SK-N-SH (cell line): ENCODE measurements at places on chromosomes 1 and 21. TPM values are rescaled to one million over a fixed set of nuclear protein-coding genes. Genes with fewer than 3 reads are reported as not detected.

DNA sequence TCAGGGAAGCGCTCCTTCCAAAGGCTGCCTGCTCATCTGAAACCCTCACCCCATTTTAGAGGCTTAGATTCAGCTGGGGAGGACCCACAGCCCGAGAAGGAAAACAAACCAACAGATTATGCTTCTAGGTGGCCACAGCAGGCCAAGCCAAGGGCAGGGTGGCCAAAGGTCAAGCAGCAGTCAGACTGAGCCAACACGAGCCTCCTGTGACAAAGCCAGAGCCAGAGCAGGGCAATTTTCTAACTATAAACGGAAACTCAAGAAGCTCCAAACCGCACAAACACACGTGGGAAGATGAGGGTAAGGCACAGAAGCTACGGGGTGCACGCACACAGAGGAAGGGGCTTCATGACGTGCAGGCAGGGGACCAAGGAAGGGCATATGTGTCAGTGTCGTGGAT lies 64.1 kb downstream of the PLEKHA6 start:
- no peak for DNase-seq

DNA sequence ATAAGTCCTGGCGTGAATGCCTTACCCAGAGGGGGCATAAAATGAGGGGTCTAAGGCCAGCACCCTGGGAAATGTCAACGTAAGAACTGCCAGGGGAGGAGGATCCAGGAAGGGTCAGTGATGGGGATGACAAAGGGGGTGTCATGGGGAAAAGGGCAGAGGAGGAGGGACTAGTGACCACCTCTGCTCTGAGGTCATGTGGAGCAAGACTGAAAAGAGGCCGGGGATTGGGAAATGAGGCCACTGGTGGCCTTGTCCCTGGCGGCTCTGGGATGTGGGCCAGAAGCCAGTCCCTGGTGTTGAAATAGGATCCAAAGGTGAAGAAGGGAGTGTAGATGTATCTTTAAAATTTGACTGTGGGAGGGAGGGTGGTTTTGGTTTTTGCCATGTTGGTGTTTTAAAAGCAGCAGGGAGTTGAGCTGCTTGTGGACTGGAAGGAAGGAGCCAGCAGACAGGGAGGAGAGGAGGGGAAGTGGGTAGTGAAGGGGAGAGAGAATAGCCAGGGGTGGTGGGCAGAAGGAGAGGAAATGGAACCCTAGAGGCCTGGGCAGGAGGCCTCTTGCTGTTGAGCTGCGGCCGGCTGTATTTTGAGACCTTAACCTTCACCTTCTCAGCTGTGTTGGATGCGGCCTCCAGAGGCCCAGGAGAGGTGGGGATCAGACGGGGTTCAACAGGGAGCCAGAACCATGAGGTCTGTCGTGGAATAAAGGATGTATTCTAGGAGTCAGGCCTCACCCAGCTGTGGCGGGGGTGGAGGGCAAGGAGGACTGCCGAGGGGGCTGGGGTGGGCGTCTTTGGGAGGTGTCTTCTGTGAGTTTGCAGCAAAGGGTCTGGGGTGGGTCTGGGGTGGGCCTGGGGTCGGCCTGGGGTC lies 92.5 kb downstream of the DHRS3 start:
- DNase-seq = no peak

- no peak for DNase-seq
Measured at GRCh38 chr1:220990427-220991339, 111.4 kb downstream of the HLX start.

DNA sequence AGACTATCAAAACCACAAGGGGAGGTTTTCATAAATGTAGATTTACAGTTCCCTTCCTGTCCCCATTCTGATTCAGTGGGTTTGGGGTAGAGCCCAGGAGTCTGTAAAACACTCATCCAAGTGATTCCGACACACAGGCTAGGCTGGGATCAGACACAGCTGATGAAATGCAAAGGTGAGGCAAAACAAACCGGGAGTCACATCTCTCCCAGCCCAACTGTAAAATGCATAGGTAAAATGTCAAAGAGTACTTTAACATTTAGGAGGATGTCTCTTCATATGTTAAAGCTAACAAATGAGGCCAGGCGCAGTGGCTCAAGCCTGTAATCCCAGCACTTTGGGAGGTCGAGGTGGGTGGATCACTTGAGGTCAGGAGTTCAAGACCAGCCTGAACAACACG lies 45.0 kb downstream of the ZNF281 start:
- no peak for DNase-seq

GRCh38 chr1:113734357-113735055 lies 24.8 kb downstream of the PHTF1 start:
- no peak for DNase-seq

DNA sequence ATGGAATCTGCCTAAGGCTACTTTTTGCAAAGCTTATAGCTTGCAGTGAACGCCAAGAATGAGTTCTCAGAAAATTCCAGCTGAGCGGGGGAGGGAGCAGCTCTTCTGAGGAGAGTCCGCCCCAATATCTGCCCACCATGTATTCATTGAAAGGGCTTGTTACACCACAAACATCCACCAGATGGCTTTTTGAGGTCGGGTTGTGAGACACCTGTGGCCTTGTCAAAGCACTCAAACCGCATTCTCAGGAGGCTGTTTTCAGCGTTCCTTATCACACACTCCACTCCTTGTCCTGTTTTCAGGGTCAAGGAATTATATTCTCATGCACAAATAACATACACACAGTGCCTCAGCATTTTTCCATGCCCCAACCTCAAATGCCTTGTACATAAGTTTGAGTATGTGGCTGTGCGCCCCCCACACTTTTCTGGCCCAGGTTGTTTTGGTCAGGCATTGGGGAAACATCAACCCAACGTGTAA lies 3.9 kb upstream of the C4BPB start:
- peak; percentile 45 for DNase-seq

Gene MCM3AP
- polyA plus RNA-seq = 42.9 and 46.9 TPM in 2 replicates

Gene CA6
- polyA plus RNA-seq = not detected in 2 replicates

Gene TMCC2
- 5.3 and 6.0 TPM in 2 replicates for polyA plus RNA-seq
